ENCODE measurements at places on chromosomes 6 and 20.

DNA sequence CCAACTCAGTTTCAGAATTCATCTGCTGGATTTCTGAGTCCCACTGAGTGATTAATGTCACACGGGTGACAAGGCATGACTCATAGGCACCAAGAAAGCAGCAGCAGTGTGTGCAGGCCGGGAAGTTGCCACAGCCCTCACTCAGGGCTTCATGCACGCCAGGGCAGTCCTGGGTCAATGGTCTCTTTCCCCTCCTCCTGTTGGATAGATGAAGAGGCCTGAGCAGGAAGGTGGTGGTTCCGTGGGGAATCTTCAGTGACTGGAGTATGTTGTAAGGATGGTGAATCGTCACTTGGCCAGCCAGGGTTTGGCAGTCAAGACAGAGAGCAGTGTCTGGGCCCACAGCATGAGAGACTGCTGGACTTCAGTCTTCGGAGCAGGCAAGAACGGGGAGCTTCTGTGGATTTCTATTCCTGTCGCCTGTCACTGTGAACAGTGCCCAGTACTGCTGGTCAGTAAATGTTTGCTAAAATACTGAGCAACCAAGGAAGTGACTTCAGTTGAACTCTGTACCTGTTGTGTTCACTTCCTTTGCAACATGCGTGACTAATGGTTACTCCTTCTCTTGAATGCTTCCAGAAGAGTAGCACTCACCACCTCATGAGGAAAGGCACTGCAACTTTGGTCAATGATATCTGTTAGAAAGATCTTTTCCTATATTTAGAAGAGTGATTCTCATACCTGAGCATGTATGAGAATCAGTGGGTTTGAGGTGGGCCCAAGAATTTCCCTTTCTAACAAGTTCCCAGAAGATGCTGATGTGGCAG is 62.0 kb upstream of the CD93 start:
- no peak for DNase-seq

DNA sequence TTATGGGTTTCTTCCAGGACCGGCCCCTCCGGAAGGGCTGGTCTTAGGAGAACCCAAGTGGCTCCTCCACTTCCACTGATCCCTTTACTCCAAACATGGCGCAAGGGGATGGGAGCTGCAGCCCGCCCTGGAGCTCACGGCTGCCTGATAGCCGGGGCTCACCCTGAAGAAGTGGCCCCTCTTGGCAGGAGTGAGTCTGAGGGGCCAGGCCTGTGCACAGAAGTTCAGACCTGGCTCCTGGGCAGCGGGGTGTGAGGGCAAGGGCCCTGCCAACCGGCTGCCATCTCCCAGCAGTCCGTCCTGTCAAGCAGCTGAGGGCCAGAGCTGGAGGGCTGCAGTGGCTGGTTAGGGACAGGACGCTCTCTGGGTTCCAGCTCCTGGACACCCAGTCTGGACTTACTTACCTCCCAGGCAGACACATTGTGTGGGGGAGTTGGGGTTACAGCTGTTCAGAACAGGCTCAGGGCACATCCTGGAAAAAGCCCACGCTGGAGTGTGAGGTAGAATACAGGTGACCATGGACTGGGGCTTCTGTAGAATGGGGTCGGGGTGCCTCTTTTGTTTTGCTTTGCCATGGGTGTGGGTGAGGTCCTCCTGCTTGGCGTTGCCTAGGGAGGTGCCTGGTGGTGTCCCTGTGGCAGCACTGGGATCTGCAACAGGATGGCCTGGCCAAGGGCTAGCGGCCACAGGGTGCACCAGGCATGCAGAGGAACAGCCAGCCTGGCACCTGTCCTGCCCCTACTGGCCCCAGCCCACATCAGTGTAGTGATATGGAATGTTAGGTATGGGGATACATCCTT is 88.4 kb downstream of the ASXL1 start:
- DNase-seq = no peak

DNA sequence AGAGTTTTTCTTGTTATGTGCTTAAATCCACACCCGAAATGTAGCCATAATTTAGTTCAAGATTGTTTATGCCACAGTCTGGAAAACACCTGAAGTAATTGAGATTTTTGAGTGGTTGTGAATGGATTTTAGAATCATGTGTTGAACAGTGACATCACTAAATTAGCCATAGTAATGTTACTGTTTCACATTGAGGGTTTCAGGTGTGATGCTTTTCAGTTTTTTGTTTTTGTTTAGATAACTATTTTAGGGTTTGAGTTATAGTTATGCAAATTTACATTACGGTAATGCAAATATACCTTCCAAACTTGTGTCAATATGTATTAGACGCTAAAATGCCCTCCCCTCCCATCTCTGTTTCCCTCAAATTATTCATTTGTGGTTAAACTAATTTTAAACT is 22.9 kb downstream of the QKI start:
- no peak for DNase-seq

- no peak for DNase-seq
These were observed 7.8 kb downstream of the OR2A4 start for GRCh38 chr6:131693384-131693783.

DNA sequence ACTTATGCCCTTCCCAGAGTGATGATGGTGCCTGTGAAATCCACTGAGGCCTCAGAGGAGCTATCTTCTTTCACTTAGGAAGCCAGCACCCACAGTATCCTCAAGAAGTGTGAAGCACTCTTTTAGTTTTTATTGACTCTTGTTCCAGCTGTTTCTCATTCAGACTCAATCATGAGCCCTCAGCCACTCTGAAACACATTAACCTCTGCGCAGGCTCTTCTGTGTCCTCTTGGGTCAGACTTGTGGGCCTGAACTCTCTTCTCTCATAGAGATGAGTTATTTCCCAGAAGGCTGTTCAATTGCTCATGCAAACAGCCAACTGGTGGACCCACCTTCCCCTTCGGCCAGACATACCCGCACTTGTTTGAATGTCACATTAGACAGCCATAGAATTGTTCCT is 27.8 kb upstream of the PREP start:
- no peak for DNase-seq

- no peak for DNase-seq
These were observed 8.6 kb upstream of the JPH2 start for GRCh38 chr20:44195605-44196004.

- DNase-seq = no peak
These were observed 121.2 kb downstream of the SGK1 start for GRCh38 chr6:134196568-134197193.

DNA sequence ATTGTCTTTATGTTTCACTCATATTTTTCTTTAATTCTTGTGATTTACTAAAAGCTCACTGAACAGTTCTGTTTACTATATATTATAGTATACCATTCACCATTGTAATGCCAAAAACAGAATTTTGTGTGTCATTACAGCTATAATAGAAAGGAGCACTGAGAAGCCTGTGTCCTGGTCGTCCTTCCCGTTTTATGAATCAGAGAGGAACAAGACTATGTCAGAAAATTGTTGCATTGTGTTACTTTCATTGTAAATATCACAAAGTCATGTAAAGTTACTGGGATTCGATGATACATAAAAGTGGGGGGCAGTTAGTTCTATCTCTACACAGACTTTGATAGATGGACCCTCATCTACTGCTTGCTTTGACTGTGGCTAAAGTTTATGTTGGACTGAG is 145.1 kb downstream of the QKI start:
- no peak for DNase-seq

DNA sequence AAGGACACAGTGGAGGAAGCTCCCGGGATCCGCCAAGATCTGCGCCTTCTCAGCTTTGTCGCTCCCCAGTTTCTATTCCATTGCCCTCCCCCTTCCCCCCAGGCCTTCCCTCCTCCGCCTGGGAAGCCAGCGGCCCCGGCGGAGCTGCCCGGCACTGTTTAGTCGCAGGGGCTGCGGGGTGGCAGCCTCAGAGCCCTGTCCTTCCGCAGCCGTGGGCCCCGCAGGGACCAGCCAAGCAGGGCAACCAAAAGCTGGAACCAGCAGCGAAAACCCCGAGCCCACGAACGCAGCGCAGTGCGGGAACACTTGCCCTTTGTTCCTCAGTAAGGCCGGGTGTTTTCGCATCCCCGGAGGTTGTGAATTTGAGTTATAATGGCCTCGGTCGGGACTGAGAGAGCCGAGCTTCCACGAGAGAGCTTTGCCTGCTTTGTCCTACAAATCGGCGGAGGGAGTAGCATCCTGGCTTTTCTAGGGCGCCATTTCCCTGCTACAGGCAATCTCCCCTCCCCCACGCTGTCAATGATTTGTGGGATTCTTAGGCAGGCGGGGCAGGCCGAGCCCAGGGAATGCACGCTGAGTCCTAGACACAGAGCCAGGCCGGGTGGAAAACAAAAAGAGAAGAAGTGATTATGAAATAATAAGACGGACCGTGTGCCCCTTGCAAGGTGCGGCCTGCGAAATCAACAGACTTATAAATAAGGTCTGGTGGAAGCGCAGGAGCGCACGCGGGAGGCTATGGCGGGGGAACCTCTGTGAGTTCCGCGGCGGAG is 4.0 kb upstream of the TUBB2B start:
- no peak for DNase-seq

GRCh38 chr6:12163744-12164507 is 126.2 kb upstream of the EDN1 start:
- no peak for DNase-seq

GRCh38 chr6:113526553-113526952 is 330.6 kb upstream of the MARCKS start:
- no peak for DNase-seq

DNA sequence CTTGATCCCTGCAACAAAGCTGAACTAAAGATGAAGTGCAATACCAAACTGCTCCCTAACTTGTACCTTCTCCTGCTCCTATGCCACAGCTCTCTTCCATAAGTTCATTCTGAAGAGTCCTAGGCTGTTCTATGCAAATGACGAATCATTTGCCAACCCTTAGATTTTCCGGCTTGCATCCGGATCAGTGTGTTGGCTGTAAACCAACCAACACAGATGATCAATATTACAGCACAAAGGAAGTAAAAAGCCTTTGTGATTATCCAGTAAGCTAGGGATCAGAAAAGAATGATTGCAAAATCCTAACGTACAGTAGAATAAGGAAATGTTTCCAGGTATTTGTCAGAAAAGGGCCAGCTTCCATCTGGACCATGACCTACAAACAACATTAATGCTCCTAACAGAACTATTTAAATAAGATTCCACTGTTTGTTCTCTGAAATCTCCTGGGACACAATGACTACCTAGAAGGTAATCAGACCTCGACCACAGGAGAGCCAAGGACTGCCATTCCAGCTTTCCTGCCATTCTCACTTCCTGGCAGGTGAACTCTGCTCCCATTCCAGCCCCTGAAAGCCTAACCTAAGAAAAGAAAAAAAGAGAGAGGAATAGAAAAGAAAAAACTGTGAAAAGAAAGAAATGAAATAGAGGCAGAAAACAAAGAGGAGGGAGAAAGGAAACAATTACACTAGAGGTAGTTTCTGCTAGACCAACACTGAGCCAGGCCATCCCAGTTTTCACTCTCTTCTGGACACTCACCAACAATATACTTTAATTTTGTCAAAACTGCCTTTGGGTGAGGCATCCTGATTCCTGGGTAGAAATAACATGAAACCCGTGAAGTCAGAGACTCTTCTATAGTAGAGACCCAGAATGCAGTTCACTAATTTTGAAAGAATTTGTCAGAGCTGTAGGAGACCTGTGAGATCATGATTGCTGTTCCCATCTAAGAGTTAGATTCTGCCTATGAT is 19.7 kb downstream of the GMDS start:
- no peak for DNase-seq

GRCh38 chr6:170247178-170247701 is 43.6 kb downstream of the DLL1 start:
- no peak for DNase-seq

GRCh38 chr20:49843139-49843538 is 30.5 kb downstream of the SLC9A8 start:
- DNase-seq = no peak

DNA sequence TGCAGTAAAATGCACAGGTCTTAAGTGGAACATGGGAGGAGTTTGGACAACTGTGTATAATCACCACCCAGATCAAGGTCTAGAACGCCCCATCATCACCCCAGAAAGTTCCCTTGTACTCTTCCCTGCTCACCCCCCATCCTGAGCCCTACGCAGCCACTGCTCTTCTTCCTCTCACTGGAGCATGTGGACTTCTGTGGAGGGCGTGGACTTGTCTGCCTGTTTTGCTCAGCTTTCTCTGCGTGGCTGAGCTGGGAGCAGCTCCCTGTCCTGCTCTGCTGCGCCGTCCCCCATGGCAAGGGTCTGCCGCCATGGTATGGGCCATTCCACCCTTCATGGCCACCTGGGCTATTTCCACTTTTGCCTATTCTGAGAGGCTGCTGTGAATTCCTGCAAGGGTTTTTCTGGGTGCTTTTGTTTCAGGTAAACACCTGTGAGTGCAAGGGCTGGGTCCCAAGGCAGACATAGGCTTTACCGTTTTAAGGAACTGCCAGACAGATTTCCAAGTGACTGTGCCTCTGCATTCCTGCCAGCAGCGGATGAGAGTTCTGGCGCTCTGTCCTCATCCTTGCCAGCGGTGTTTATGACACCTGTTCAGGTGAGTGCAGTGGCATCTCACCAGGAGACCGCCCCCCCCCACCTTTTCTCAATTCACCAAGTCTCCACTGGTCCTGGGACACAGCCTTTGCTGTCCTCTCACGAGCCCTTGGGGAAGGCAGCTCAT is 19.7 kb downstream of the PCK1 start:
- no peak for DNase-seq

DNA sequence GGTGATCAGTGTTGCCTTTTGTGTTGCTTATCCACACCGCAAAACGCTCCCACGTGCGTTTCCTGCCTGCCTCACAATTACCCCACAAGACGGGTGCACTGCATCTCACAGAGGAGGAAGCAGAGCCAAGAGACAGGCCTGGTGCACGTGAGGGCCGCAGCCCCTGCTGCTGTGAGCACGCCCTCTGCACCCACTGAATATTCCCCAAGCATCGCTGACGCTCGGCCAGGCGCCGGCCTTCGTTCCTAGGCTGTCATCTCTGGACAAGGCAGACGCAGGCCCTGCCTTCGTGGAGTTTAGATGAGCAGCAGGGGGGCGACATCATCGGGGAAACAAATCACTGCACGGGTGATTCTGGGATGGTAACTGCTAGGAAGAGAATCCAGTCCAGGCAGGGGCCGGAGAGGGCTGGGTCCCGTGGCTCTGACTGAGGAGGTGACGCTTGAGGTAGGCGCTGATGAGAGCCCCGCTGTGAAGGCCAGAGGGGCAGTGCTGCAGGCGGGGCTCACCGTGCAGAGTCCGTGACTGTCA is 162.4 kb upstream of the QKI start:
- DNase-seq = no peak

DNA sequence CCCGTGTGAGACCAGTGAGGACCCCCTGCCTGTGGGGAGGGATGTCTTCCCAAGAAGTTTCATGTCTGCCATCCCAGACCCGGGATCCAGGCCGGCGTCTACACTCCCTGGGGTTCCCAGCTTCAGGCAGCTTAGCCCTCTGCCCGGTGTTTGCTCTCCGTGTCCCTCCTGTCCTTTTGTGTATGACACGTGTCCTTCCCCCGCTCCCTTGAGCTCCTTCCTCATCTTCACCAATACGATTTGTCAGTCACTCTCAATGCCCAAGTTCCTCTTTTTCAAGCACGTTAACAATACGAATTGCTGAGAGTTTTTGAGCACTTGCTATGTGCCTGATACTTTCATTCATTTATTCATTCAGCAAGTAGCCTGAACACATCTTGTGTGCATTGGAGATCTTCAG is 115.6 kb upstream of the PTPN1 start:
- DNase-seq = no peak

Data from hypothalamus (tissue), 51 donors.